ENCODE measurements at places on chromosomes 1 and 21.

- H3K4me1 ChIP-seq = no peaks in the 10 kb centered on the region
- no peak overlapping the region for H3K4me3 ChIP-seq
Measured at GRCh38 chr1:56709269-56709880, 64.3 kb downstream of the PRKAA2 start.

- no peak overlapping the region for H3K4me3 ChIP-seq
- H3K4me1 ChIP-seq = peaks cover 32% of the 10 kb centered on the region
- H3K27me3 ChIP-seq = peaks cover 99% of the 10 kb centered on the region
- no peak overlapping the region for H3K27ac ChIP-seq
- DNase-seq = no peak
Measured at GRCh38 chr1:90831910-90832309, 114.8 kb upstream of the BARHL2 start.

GRCh38 chr1:66493731-66494130 lies 40.2 kb upstream of the SGIP1 start:
- H3K27me3 ChIP-seq = no peaks in the 10 kb centered on the region
- no peaks in the 10 kb centered on the region for H3K36me3 ChIP-seq
- H3K4me1 ChIP-seq = peaks cover 6% of the 10 kb centered on the region
- no peak overlapping the region for H3K27ac ChIP-seq
- no peak for DNase-seq
- no peak overlapping the region for H3K4me3 ChIP-seq

GRCh38 chr1:24502709-24503058 lies at the start of gene RCAN3:
Gene RCAN3 (plus strand): TSS chr1:24502836. CDS start chr1:24514373, 11,537 bp downstream.
- no peak within 1 kb of the TSS for H3K27ac ChIP-seq
- peak; percentile 94 for DNase-seq
- no peaks in the 10 kb centered on the region for H3K36me3 ChIP-seq
- peaks cover 17% of the 10 kb centered on the region for H3K4me1 ChIP-seq

DNA sequence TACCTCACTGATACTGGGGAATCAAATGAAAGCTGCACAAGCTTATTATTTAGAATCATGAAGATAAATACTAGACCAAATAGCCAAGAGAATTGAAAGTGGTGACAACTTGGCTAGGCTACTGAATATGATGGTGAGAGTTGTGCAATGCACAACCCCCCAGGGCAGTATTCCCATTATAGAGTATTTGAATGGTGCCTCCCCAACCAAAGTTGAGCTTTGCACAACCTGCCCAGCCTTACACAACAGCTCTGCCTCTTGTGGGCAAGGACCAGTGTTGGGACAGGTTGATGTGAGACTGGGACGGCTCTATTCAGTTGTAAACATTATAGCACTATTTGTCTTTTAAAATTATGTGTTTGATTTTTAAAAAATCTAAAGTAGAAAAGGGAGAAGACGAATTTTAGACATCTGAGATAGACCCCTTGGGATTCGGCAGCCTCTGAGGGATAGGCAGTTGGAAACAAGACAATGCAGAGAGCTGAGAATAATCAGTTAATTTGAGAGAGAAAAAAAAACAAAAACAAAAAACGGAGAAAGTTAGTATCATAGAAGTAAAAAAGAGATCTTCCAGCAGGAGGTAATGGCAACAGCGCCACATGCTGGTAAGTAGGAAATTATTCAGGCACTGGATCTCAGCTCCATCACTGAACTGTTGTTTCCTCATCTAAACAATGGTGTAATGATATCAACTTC lies 91.0 kb upstream of the KCNA3 start:
- DNase-seq = peak; percentile 64
- H3K27ac ChIP-seq = no peak overlapping the region
- H3K4me3 ChIP-seq = no peak overlapping the region
- H3K27me3 ChIP-seq = peaks cover 26% of the 10 kb centered on the region
- H3K36me3 ChIP-seq = no peaks in the 10 kb centered on the region

GRCh38 chr1:109530457-109531087 lies 9.1 kb upstream of the GPR61 start:
- no peaks in the 10 kb centered on the region for H3K36me3 ChIP-seq
- no peak overlapping the region for H3K27ac ChIP-seq
- H3K4me1 ChIP-seq = peaks cover 18% of the 10 kb centered on the region
- no peak overlapping the region for H3K4me3 ChIP-seq
- H3K27me3 ChIP-seq = no peaks in the 10 kb centered on the region

- peak; percentile 72 for DNase-seq
- H3K27me3 ChIP-seq = no peaks in the 10 kb centered on the region
- no peaks in the 10 kb centered on the region for H3K36me3 ChIP-seq
- peak overlapping the region; percentile 21 for H3K4me3 ChIP-seq
Measured at GRCh38 chr1:184408580-184408979, 21.8 kb downstream of the C1orf21 start.

GRCh38 chr1:94608852-94609530 lies 67.4 kb upstream of the F3 start:
- no peak overlapping the region for H3K4me3 ChIP-seq
- no peak overlapping the region for H3K27ac ChIP-seq
- DNase-seq = no peak
- H3K4me1 ChIP-seq = peaks cover 4% of the 10 kb centered on the region

GRCh38 chr1:56524263-56524662 lies 55.1 kb downstream of the PLPP3 start:
- H3K4me3 ChIP-seq = no peak overlapping the region
- no peak for DNase-seq
- H3K27me3 ChIP-seq = no peaks in the 10 kb centered on the region
- peaks cover 26% of the 10 kb centered on the region for H3K4me1 ChIP-seq

DNA sequence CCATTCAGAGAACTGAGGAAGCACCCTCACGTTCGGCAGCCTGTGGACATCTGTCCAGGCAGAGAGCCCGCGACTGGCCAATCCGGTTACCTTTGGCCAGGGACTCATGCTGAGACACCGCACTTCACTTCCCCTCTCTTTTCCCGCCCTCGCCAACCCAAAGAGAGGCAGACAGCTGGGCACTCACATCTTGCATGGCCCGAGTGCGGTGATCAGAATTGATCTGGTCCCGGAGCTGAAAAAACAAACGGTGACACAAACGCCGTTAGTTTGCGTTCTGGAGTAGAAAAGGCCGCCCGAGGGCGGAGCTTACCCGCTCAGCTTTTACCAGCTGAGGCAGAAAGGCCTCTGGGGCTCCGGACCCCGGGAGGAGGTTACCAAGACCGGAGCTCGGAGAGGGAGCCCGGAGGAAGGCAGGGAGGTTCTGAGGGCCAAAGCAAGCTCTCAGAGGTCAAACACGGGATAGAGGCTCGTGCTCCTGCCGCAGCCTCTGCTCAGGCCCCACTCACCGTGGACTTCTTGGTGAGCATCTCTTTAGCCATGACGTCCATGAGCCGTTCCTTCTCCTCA lies 376 bp downstream of the SF3A3 start:
- no peaks in the 10 kb centered on the region for H3K27me3 ChIP-seq
- peak overlapping the region; percentile 98 for H3K4me3 ChIP-seq
- peaks cover 8% of the 10 kb centered on the region for H3K4me1 ChIP-seq
- H3K27ac ChIP-seq = peak overlapping the region; percentile 49
- peak; percentile 75 for DNase-seq
- peaks cover 6% of the 10 kb centered on the region for H3K36me3 ChIP-seq

DNA sequence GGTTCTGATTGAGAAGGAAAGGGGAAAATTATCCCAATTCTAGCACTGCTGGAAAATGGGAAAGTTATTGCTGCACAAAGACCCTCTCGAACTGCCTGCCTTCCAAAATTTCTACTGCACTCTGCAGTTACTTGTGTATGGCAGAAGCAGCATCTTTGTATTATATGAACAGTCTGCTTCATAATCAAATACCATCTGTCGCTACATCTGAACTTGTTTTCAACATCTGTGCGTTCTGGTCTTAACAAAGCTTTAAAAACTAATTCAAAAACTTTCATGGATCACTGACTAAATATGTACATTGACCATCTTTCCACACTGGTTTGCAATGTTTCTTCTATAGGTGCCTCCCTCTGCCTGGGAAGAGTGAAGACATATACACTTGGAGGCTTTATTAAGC lies 79.2 kb downstream of the PROX1 start:
- no peaks in the 10 kb centered on the region for H3K27me3 ChIP-seq
- H3K4me1 ChIP-seq = no peaks in the 10 kb centered on the region
- no peak overlapping the region for H3K27ac ChIP-seq
- no peak for DNase-seq

DNA sequence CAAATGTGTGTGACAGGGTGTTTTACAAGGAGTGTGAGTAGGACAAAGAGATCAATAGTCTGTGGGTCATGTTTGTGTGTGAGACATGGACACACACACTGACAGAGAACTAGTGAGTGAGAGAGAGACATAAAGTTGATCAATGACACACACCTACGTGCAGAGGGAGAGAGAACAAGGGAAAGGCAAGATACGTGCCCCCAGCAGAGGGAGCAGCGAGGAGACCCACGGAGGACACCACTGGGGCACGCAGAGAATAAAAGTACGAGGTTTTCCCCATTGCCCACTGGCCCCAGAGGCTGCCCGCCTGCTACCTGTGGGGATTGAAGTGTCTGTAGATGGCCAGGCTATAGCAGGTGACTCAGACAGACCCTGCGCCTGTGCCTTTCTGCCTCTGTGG lies 130.2 kb upstream of the CSF3R start:
- H3K36me3 ChIP-seq = no peaks in the 10 kb centered on the region
- no peaks in the 10 kb centered on the region for H3K27me3 ChIP-seq
- no peak overlapping the region for H3K27ac ChIP-seq
- no peak overlapping the region for H3K4me3 ChIP-seq
- peak; percentile 33 for DNase-seq
- H3K4me1 ChIP-seq = no peaks in the 10 kb centered on the region

- no peak overlapping the region for H3K27ac ChIP-seq
- H3K27me3 ChIP-seq = no peaks in the 10 kb centered on the region
- H3K4me3 ChIP-seq = no peak overlapping the region
- DNase-seq = no peak
- H3K36me3 ChIP-seq = no peaks in the 10 kb centered on the region
- no peaks in the 10 kb centered on the region for H3K4me1 ChIP-seq
Measured at GRCh38 chr21:19833082-19833481, 1165.1 kb upstream of the NCAM2 start.

GRCh38 chr1:12553963-12554362 lies 64.0 kb downstream of the DHRS3 start:
- no peak for DNase-seq
- no peaks in the 10 kb centered on the region for H3K36me3 ChIP-seq
- peaks cover 17% of the 10 kb centered on the region for H3K4me1 ChIP-seq
- H3K4me3 ChIP-seq = no peak overlapping the region

GRCh38 chr21:26461500-26461899 lies 111.6 kb downstream of the CYYR1 start:
- no peak overlapping the region for H3K4me3 ChIP-seq
- H3K36me3 ChIP-seq = no peaks in the 10 kb centered on the region
- H3K27ac ChIP-seq = no peak overlapping the region
- H3K4me1 ChIP-seq = no peaks in the 10 kb centered on the region
- no peak for DNase-seq
- H3K27me3 ChIP-seq = no peaks in the 10 kb centered on the region

DNA sequence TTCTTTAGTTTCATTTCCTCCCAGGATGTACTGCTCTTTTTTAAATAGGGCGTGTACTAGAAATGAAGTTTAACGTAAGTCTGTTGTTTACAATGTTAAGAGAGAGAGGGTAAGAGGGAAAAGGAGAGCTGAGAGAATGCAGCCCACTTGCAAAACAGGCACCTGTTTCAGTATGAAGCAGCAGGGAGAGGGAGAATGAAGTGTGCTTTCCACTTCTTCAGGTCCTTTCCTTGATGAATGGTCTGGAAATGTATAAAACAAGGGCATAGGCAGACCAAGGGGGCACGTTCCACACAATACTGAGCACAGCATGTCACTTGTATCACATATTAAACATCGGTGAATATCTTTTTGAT lies 2.0 kb downstream of the KCNA3 start:
- H3K27me3 ChIP-seq = peaks cover 100% of the 10 kb centered on the region
- H3K4me3 ChIP-seq = no peak overlapping the region
- no peaks in the 10 kb centered on the region for H3K4me1 ChIP-seq
- no peak overlapping the region for H3K27ac ChIP-seq

GRCh38 chr21:44695641-44696040 lies 1.3 kb upstream of the KRTAP10-12 start:
- no peak overlapping the region for H3K27ac ChIP-seq
- no peaks in the 10 kb centered on the region for H3K36me3 ChIP-seq

- H3K36me3 ChIP-seq = no peaks in the 10 kb centered on the region
- H3K27ac ChIP-seq = no peak overlapping the region
- H3K4me3 ChIP-seq = no peak overlapping the region
Measured at GRCh38 chr1:152442301-152442700, 28.2 kb upstream of the CRNN start.

DNA sequence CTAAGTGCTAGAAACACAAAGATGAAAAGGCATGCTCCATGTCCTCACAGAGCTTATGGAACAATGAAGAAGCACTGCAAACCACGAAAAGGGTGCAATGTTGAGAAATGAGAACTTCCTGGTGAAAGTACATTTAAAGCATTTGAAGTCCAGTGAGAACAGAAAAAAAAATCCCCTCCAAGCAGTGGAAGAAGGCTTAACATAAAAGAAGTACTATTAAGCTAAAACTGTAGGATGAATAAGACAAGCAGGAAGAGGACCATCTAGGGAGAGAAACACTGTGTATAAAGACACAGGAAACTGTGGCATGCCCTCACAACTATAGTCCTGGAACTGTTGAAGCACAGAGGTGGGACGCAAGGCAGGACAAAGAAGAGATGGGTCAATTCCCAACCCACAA lies 10.0 kb downstream of the TP53BP2 start:
- H3K4me1 ChIP-seq = peaks cover 38% of the 10 kb centered on the region
- H3K27ac ChIP-seq = no peak overlapping the region
- no peaks in the 10 kb centered on the region for H3K36me3 ChIP-seq
- H3K4me3 ChIP-seq = no peak overlapping the region

GRCh38 chr1:164801791-164802502 lies 243.0 kb downstream of the PBX1 start:
- H3K27ac ChIP-seq = no peak overlapping the region
- DNase-seq = peak; percentile 56
- H3K4me3 ChIP-seq = no peak overlapping the region
- H3K4me1 ChIP-seq = peaks cover 13% of the 10 kb centered on the region
- no peaks in the 10 kb centered on the region for H3K27me3 ChIP-seq
- H3K36me3 ChIP-seq = no peaks in the 10 kb centered on the region

- H3K27me3 ChIP-seq = no peaks in the 10 kb centered on the region
- DNase-seq = no peak
- H3K27ac ChIP-seq = no peak overlapping the region
- H3K36me3 ChIP-seq = no peaks in the 10 kb centered on the region
Measured at GRCh38 chr1:31152181-31152795, 86.8 kb upstream of the PUM1 start.

- H3K4me1 ChIP-seq = no peaks in the 10 kb centered on the region
- no peak overlapping the region for H3K27ac ChIP-seq
- no peak for DNase-seq
- no peaks in the 10 kb centered on the region for H3K27me3 ChIP-seq
Measured at GRCh38 chr1:4591926-4592325, 62.5 kb upstream of the AJAP1 start.

DNA sequence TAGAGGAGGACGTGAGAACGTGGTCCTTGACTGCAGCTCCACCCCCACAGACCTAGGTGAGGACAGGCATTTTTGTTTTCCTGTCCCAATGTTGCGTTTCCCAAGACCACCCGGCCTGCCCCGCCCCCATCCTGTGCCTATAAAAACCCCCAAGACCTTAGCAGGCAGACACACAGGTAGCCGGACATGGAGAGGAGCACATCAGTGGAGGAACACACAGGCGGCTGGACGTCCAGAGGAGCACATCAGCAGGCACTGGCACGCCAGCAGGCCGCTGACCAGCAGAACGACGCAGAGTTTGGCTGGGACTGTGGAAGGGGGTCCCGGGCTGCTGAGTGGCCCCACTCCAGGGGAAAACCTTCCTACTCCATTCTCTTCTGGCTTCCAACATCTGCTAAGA lies 12.7 kb upstream of the HMGCL start:
- H3K36me3 ChIP-seq = no peaks in the 10 kb centered on the region
- peaks cover 4% of the 10 kb centered on the region for H3K4me1 ChIP-seq
- H3K27me3 ChIP-seq = peaks cover 31% of the 10 kb centered on the region
- peak overlapping the region; percentile 41 for H3K4me3 ChIP-seq
- no peak for DNase-seq

- no peaks in the 10 kb centered on the region for H3K36me3 ChIP-seq
- no peak overlapping the region for H3K4me3 ChIP-seq
- no peaks in the 10 kb centered on the region for H3K27me3 ChIP-seq
- DNase-seq = no peak
Measured at GRCh38 chr1:222784371-222784770, 30.5 kb upstream of the DISP1 start.
